ENCODE measurements at places on chromosomes 2 and 18. TPM values are rescaled to one million over a fixed set of nuclear protein-coding genes. Genes with fewer than 3 reads are reported as not detected.

DNA sequence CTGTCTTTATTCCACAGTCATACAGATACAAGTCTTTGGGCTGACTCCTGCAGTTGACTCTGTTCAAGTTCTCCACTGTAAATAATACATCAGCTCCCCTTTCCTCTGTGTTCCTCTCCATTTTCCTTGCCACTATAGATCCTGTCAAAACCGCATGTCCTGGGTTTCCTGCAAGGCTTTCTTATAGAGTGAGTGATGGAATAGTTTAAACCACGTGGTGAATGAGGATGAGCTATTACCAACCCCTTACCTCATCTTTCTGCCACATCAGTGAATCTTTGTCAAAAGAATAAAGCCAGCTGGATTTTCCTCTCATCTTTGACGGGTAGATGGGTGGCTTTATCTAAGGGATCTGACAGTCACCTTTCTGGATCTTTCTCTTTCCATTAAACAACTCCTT lies 3.9 kb upstream of the GALNT14 start:
- DNase-seq, result no peak

- DNase-seq, result no peak
Measured at GRCh38 chr2:217666338-217666737, 336.5 kb downstream of the TNS1 start.

DNA sequence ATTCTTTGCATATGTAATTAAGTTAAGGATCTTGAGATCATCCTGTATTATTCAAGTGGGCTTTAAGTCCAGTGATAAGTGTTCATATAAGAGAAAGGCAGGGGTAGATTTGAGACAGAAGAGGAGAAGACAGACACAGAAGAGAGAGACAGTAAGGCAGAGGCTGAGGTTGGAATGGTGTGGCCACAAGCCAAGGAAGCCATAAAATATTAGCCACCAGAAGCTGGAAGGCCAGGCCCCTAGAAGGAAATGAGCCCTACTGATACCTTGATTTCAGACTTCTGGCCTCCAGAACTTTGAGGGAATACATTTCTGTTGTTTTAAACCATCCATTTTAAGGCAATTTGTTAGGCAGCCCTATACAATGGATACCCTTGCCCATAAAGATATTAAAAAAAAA lies 66.9 kb upstream of the DLX2 start:
- no peak for DNase-seq

DNA sequence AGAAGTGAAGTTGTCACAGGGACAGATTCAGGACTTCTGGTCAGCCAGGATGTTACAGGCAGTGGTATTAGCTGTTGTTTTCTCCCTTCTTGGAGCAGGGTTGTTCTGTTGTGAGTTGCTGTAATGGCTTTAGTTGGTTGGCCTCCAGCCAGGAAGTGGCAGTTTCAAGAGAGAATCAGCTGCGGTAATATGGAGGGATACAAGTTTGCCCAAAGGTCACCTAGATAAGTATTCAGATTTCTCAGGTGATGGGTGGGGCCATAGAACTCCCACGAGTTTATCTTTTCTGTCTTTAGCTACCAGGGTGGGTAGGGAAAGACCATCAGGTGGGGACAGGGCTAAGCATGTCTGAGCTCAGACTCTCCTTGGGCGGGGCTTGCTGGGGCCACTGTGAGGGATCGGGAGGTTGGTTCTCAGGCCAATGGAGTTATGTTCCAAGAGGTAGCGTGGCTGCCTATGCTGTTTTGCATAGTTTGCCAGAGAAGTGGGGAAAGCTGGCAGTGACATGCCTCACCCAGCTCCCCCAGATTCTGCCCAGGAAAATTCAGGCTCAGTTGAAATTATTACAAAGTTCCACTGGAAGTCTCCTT lies 640.4 kb upstream of the CHAC2 start:
- DNase-seq, result no peak

DNA sequence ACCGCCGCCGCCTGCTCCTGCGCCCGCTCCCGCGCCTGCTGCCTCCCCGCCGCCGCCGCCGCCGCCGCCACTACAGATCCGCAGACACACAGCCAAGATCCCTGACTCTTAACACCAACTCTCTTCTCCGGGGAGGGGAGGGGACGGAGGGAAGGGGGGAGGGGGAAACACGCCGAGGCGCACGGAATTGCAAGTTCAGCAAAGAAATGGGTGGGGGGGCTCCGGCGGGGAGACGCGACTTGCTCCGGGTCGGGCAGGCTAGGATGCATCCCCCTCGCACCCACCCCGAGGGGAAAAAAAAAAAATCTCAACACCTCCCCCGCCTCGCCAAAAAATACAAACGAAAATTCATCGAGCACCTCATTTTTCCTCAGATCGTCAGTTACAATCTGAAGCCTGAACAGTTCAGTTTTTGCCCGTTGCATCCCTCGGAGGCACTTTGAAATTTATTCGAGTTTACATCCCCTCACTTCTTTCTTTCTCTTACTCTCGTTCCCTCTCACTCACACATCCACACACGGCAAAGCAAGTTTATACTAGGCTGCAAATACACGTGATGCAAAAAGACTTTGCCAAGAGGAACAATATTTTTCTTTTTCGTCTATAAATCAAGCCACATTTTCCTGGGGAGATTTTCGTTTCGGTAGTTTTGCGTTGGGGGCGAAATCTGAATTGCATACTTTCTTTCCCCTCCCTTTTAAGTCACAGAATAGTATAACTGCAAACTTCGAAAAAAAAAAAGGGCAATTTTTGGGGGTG lies at the start of gene TCF4:
TSS of gene TCF4 (minus strand) at position 82 of the 759 bp plus-strand sequence. CDS start 1,076 bp downstream, outside the sequence.
- peak; percentile 60 for DNase-seq

The MROH2A gene
- 0.18 TPM for polyA plus RNA-seq

The TMEM178A gene
- 81.1 TPM for polyA plus RNA-seq

All from right renal pelvis (tissue), 4 donors.